ENCODE measurements at places on chromosomes 3 and 15.
A peak's percentile ranks its signal among the peaks of the same experiment; 100 is the strongest.

- DNase-seq, result no peak
These were observed at the start of gene SPINT1 for GRCh38 chr15:40843885-40844695. Gene SPINT1 (plus strand): TSS chr15:40844048. CDS start chr15:40844555, 507 bp downstream.

DNA sequence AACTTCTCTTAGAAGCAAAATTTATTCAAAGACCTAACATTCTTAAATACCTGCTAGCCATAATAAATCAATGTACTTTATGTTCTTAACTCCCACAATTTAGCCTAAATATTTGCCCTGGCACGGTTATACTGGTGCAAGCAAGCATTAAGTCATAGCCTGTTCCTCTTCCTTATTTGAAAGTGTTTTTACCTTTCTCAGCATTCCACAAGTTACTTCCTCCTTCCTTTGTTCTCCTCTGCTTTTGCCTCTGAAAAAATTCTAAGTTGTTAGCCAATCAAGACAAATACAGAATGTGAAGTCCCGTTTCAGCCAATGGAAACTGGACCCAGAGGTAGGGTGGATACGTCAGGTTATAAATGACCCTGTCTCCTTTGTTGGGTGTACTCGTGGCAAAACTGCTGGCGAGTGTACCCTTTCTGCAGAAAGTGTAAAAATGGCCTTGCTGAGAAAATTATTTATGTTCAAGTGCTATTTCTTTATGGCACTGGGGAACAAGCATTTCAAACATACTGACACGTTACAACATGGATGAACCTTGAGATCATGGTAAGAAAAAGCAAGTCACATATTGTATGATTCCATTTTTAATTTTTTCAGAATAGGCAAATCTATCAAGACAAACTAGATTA lies 3.1 kb upstream of the TATDN2 start:
- DNase-seq, result no peak

GRCh38 chr3:76097589-76097969 lies 312.2 kb upstream of the ZNF717 start:
- no peak for DNase-seq

DNA sequence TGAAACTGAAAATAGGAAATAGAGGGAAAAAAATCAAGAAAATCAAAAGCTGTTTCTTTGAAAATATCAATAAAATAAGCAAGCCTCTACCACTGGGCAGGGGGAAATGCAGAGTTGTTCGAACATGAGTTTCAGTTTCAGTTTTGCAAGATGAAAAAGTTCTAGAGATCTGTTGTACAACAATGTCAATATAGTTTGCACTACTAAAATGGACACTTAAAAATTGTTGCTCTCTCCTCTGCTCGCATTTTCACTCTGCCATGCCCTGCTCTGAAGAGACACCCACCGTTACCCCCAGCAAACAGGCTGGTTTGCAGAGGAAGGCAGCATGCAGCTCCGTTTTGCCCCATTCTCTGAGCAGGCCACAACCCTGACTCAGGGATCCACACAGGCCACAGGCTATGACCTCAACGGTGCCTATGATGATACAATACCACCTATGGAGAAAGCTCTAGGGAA lies 64.5 kb downstream of the ZNF148 start:
- no peak for DNase-seq

GRCh38 chr3:154071146-154071545 lies 50.0 kb upstream of the ARHGEF26 start:
- DNase-seq, result no peak

DNA sequence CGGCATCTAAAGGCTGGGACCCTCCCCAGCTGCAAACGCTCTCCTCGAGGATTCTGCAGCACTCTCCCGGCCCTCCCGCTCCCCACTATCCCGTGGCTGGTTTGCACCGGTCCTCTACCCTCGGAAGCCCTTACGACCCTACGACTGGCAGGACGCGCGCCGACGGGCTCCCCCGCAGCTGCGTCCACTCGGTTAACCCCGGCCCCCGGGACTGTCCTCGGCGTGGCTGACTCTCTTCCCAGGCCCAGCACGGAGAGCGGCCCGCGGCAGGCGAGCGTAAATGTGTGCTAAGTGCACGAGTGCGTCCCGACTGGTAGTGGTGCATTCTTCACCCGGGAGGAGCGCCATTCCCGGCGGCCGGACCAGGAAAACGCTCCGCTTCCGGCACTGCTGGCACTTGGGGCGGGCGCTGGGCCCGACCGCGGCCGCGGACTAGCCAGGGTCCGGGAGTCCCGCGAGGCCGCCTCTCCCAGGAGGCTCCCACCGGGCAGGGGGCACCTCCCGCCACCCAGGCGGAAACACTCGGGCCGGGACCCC lies 508 bp downstream of the GORASP1 start:
- peak; percentile 46 for DNase-seq

GRCh38 chr3:140408252-140408651 lies 269.6 kb upstream of the TRIM42 start:
- no peak for DNase-seq
